DMS 273 treated with DMSO at 0.1 percent for 48 hours (cell line): ENCODE measurements at places on chromosomes 6 and 20.
A peak's percentile ranks its signal among the peaks of the same experiment; 100 is the strongest.

DNA sequence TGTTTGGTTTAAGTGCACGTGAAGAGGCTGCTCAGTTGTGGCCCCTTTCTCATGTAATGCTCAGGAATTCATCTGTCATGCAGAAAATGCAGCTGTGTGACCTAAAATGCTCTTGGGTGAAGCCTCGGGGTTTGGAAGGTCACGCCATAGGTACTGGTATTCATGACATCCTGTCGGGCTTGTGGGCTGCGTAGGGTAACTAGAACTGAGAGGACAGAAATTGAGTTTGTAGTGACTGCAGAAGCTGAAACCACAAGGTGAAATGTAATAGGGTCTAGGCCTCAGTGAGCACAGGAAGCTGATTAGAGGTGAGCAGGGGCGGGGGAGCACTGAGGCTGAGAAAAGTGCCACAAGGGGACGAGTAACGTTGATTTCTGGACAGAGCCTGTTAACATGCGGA, 128.8 kb downstream of the SOBP start:
- no peak for DNase-seq

GRCh38 chr6:79776076-79776475, 144.9 kb downstream of the SH3BGRL2 start:
- no peak for DNase-seq

DNA sequence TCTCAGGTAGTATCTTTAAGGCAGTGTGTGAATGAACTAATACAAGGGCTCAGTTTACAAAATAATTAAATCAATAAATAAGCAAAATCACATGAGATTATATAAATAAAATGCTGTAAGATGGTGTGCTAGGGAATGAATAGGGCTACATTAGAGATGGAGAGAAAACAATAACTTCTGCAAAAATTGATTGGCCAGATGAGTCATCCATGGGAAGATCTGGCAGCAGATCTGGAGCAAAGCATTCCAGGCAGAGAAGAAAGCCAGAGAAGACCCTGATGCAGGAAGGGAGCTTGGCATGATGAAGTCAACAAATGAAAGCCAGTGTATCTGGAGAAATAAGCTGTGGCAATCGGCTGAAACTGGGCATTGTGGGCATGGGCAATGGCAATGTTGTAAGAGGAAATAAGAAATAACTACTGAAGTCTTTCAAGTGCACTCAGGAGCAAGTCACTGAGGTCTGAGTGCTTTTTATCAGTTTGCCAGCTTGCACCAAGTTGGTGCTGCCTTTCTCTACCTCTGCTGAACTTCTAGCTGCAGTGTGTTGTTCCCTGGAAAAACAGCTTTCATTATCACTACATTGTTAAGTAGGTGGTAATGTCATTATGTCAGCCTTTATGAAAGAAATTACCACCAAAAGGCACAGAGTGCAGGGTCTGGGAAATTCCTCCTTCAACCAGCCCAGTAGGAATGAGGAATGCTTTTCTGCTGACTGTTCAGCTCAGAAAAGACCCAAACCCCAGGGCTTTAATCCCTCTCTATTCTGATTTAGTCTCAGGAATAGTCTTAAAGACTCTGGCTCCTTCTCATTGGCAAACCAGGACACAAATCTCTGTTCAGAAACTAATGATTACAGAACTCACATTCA, 231.6 kb downstream of the HTR1B start:
- no peak for DNase-seq

DNA sequence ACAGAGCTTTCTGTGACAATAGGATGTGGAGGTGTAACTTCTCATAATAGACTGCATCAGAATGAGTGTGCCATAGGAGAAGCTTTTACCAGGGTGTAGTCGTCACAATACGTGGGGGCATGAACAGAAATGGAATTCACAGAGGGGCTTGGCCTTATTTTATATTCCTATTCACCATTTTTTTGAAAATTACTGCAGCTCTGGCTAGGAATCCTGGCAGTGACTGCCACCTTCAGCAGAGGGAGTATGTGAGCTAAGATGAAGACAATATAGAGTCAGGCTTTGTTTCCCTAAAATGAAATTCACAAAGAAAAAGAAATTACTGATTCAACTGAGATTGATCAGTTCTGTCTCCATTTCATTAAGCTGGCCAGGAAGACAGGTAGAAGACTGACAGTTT, 13.9 kb downstream of the TOMM6 start:
- no peak for DNase-seq

GRCh38 chr6:45644720-45645119, 267.0 kb upstream of the SUPT3H start:
- no peak for DNase-seq

DNA sequence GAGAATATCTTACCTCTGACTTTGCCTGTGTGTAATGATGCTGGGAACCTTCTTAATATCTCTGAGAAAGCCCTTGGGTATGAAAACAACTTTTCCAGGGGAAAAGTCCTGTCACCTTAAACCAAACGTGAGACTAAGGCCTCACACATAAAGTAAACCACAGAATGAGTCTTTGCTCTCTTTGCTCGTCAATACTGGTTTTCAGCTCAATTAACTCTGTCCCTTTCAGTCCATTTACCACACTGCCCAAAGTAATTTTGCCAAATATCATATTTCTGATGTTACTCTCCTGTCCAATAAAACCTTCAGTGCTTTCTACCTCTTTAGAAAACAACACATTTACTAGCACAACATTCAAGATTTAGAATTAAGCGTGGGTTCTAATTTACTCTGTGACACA, 100.5 kb upstream of the HMGCLL1 start:
- DNase-seq: no peak

DNA sequence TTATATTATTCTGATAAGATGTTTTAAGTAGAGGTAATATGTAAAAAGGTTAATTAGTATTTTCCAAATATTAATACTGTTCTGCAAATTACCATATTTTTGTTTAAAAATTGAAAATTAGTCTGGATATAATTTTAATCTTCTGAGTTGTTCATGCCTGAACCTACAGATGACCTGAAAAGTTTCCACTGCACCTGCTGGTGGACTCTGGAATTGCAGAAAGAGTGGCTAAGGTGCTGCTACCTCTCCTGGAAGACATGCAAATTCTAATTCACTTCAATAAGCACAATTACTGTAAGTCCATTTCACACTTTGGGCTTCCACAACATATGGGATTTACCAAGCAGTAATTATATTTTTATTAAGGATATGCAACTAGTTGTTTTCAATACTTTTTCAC, 77.7 kb upstream of the OLIG3 start:
- DNase-seq: peak; percentile 10

DNA sequence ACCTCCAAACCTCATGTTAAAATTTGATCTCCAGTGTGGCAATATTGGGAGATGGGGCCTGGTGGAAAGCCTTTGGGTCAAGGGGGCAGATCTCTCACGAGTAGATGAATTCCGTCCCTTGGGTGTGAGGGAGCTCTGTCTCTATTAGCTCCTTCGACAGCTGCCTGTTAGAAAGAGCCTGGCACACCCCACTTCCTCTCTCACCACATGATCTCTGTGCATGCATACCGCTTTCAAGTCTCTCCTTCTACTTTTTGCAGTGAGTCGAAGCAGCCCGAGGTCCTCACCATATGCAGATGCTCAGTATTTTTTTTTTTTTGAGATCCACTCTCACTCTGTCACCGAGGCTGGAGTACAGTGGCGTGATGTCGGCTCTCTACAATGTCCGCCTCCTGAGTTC, 176.9 kb downstream of the SYNDIG1 start:
- no peak for DNase-seq

DNA sequence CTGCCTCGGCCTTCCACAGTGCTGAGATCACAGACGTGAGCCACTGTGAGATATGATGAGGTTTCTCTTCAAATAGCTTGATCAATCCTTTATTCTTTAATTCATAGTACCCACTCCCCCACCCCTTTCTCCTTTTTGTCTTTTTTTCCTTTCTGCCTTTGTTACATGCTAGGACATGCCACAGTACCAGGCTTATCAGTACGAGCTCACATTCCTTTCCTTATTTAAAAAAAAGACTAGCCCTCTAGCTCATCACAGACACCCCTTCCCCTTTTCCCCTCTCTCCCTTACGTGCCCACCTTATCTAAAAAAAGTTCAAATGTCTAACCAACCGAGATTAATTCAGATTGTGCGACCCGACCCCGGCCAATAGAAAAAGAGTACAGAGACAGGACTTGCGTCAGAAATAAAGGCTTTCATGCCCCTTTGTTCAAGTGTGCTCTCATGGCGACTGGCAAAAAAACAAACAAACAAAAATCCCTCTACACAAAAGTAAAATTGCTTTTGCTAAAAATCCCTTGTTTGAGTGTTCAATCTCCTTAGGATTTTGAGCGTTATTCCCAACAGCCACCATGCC, 49.2 kb downstream of the MRAP2 start:
- no peak for DNase-seq

DNA sequence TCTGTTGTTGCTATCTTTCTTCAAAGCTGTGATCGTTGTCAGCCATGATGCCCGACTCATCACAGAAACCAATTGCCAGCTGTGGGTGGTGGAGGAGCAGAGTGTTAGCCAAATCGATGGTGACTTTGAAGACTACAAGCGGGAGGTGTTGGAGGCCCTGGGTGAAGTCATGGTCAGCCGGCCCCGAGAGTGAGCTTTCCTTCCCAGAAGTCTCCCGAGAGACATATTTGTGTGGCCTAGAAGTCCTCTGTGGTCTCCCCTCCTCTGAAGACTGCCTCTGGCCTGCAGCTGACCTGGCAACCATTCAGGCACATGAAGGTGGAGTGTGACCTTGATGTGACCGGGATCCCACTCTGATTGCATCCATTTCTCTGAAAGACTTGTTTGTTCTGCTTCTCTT, 19.3 kb downstream of the ABCF1 start:
- no peak for DNase-seq

GRCh38 chr6:130075879-130076460, 57.6 kb downstream of the L3MBTL3 start:
- no peak for DNase-seq

- peak; percentile 40 for DNase-seq
Observed at GRCh38 chr6:167858086-167858591, 31.4 kb downstream of the AFDN start.

DNA sequence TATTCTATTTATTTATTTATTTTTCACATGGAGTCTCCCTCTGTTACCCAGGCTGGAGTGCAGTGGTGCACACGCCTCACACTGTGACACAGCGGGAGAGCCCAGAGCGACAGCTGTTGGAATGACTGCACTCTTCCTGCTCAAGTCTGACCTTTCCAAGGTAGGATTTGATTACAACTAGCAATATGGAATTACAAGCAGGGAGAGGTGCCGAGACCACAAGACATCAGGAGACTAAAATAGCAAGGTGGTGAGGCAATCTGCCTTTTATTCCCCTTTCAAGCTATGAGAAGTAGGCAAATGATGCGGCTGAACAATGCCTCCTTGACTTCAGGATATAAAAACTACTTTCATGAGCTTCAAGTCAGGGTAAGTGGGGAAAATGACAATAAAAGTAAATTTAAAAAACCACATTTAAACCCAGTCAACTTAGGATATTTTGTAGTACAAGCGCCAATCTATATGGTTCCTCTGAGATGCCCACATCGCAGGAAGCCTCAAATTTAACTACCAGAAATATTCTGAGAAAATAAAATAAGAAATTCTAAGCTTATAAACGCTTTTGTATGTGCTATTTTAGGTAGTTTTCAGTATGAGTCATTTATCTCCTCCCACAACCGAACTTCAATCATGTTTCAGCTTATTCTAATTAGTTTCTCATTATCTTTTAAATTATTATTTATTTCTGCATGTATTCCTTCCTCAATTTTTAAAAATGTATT, 146.9 kb upstream of the SGK1 start:
- peak; percentile 77 for DNase-seq

GRCh38 chr6:89050155-89050554, 30.4 kb upstream of the PNRC1 start:
- no peak for DNase-seq

- DNase-seq: no peak
Observed at GRCh38 chr6:10250655-10251220, 164.1 kb downstream of the TFAP2A start.

DNA sequence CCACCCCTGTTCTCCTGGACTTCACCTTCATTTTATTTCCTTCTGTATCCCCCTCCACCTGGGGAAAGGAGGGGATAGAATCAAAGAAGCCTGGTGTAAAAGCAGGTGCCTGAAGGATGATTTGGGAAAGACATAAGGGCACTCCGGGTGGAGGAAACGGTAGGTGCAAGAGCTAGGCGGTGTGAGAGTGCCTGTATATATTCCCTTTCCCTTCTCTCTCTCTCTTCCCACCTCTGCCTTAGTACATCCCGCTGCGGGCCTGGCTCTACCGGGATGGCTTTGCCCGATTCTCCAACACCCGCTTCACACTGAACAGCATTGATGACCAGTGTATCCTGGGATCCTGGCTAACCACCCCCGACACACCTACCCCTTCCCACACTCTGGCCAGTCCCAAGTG, 26.2 kb downstream of the PDRG1 start:
- no peak for DNase-seq

DNA sequence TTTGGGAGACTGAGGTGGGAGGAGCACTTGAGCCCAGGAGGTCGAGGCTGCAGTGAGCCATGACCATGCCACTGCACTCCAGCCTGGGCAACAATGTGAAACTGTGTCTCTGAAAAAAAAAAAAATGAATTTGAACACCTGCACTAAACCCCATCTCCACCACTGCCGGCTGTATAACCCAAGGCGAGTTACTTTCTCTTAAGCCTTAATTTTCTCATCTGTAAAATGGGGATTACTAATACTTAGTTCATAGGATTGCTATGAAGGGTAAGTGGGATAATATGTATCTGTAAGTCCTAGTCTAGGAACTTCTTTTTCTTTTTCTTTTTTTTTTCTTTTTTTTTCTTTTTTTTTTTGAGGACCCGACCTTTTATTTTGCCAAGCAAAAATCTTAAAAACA, 61.5 kb downstream of the SHLD1 start:
- DNase-seq: no peak

DNA sequence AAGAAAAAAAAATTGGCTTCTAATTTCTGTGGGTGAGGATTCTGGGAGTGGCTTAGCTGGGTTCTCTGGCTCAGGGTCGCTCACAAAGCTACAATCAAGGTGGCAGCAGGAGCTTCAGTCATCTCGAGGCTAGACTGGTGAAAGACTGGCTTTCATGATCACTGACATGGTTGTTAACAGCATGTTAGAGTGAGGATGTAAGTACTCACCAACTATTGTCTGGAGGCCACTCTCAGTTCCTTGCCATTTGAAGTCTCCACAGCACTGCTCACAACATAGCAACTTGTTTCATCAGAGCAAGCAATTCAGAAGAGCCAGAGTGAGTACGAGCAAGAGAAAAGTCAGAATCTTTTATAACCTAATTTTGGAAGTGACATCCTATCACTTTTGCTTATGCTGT, 145.7 kb upstream of the PRSS16 start:
- DNase-seq: no peak

DNA sequence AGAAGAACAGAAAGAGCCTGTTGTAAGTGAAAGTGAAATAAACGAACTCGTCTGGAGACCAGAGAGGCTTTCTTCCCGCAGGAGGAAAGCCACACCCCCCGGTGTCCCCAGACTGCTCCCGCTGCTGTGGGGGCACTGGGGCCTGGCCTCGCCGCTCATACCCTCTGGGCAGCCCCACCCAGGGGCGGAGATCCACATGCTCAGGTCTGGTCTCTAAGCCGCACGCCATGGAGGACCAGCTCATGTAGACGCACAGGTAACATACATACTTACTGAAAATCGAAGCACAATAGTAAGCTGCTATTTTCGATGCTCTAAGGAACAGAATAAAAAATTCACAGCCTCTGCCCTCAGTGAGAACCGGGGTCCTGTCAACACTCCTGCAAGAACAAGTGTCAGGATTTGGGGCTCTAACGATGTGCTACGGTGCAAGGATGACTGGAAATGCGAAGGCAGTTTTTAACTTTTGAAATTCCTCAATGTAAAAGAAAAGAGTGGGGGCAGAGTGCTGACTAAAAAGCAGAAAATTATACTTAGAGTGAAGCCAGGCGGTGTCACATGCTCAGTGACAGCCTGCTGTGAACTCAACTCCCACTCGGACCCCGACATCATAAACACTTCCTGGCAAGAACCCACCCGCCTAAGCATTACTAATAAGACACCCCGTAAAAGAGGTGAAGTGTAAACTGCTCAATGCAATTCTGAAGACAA, 110.5 kb downstream of the IRF4 start:
- no peak for DNase-seq
